ENCODE measurements at places on chromosomes 5 and 9.

- DNase-seq = no peak
These were observed 724 bp downstream of the NR2F1-AS1 start for GRCh38 chr5:93580063-93580926.

GRCh38 chr5:142817949-142818431, 47.8 kb downstream of the ARHGAP26 start:
- DNase-seq = no peak

- DNase-seq = no peak
These were observed 331.0 kb downstream of the GLIS3 start for GRCh38 chr9:3968891-3969290.

- no peak for DNase-seq
These were observed 309.2 kb downstream of the CTNND2 start for GRCh38 chr5:11595045-11595444.

GRCh38 chr9:38439916-38440301, 15.7 kb upstream of the IGFBPL1 start:
- no peak for DNase-seq

DNA sequence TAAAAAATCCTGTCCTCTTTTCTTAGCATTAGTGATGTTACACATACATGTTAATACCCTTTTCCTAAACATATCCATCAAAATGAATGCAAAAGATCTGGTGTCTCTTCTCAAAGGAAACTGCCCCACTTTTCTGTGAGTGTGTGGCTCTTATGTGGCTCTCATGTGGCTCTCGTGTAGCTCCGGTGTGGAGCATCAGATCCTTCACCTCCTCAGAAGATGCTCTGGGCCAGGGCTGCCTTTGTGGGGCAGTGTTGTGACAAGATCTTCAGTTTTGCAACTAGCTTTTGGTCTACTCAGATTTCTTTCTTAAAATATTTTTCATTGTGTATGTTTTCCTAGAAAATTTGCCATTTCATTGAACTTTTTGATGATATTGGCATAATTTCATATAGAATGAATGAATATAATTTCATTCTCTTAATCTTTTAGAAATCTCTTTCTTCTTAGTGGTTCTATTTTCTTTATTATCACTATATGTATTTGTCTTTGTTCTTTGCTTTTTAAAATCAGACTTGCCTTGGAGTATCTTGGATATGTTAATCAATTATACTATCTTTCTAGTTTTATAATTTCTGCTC, 19.4 kb downstream of the GARNL3 start:
- no peak for DNase-seq

- no peak for DNase-seq
These were observed 119.3 kb downstream of the LMNB1 start for GRCh38 chr5:126896170-126896702.

- DNase-seq = no peak
These were observed 134.2 kb downstream of the SPATA31D1 start for GRCh38 chr9:82122731-82123130.

- DNase-seq = no peak
These were observed 176.7 kb upstream of the HMHB1 start for GRCh38 chr5:143635146-143635752.

- no peak for DNase-seq
These were observed 23.2 kb upstream of the TMEM250 start for GRCh38 chr9:136141682-136142413.

GRCh38 chr9:13001989-13002580, 227.3 kb downstream of the LURAP1L start:
- no peak for DNase-seq

DNA sequence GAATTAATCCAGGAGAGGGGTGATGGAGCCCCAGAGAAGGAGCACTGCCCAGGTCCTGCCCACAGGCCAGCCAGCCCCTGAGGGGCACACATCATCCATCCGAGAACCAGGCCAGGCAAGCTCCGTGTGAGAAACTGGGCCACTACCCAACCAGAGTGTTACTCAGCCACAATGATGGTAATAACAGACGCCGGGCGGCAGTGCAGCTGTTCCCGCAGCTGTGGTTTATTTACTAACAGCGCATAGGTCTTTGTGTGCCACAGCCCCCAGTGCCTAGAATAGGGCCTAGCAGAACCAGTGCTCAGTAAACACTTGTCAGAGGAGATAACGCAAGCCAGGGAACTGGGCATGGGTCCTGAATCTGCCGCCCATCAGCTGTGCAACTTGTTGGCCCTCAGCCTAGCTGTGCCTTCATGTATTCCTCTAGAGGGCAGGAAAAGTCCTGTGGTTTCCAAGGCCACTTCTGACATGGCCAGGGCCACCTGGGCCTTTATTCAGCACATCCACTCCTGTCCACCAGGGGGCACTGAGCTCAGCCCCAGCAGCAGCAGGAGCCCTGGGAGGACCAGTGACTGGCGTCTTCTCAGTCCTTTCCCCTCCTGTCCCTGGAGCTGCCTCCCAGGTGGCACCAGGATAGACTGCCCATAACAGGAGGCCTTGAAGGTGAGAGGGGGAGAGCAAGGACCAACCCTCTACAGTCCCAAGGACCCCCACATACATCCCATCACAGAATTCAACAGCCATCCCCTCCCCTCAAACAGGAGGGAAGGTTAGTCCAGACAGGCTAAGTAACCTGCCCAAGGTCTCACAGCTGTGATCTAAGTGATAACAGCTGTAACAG, 2.1 kb downstream of the MXD3 start:
- DNase-seq = no peak

DNA sequence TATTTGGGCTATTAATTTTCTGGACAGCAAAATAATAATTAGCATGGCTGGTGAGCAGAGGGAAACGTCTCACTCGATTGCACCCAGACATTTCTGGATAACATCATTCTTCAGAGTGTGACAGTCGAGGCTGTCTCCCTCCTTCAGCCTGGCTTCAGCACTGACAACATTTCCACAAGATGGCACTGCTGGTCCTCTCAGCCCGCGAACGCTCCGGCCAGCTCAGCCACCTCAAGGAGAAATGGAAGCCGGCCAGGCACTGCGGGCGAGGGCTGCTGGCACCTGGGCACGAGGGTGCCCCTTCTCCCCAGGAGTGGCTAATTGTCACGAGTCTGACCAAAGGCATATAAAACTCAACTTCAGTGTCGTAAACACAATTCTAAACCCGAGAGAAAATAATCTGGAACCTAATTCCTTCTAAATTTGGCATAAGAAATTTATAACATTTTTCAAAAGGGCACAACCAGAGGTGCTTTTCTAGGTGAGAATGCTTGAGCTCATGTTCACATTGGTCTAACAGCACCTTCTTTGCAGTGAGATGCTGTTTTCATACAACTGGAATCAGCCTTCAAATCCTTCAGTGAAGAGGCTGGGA, 65.9 kb downstream of the DAP start:
- DNase-seq = peak; percentile 26

GRCh38 chr9:135869909-135870308, 37.4 kb downstream of the CAMSAP1 start:
- DNase-seq = no peak

GRCh38 chr5:137708796-137709559, 26.9 kb downstream of the KLHL3 start:
- no peak for DNase-seq

DNA sequence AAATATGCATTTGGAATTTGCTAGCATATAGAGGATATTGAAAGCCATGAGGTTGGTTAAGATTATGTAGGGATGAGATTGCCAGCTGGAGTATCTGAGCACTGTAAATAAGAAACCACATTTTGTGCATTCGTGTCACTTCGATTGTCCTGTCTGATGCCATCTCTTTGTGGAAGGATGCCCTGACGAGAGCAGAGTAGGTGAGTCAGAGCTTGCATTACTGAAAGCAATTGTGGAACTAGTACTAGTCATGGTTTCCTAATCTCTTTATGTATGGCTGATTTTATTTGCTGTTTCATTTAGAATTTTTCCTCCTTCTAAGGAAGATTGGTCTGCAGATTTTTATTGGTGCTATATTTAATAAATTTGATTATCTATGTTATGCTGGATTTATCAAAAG, 14.5 kb upstream of the TAS2R1 start:
- DNase-seq = no peak

GRCh38 chr9:118170032-118170955, 466.1 kb downstream of the TLR4 start:
- no peak for DNase-seq

GRCh38 chr9:14258156-14258555, 55.8 kb downstream of the NFIB start:
- no peak for DNase-seq

DNA sequence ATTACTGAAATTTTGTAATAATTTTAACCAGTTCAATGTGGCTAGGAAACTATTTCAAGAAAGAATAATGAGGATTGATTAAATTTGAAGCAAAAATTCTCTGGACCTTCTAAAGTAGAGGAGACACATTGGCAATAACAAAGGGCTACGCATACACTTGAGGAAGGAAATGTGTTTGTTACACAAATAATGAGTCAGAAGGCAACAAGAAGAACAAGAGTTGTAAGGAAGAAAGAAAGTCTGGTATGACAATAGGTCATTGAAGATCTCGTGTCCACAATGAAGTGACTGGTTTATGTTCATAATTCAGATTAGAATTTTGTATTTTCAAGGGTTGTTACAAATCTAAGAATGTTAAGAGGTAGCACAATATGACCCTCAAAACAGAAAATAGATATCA, 25.8 kb downstream of the ST8SIA4 start:
- no peak for DNase-seq

DNA sequence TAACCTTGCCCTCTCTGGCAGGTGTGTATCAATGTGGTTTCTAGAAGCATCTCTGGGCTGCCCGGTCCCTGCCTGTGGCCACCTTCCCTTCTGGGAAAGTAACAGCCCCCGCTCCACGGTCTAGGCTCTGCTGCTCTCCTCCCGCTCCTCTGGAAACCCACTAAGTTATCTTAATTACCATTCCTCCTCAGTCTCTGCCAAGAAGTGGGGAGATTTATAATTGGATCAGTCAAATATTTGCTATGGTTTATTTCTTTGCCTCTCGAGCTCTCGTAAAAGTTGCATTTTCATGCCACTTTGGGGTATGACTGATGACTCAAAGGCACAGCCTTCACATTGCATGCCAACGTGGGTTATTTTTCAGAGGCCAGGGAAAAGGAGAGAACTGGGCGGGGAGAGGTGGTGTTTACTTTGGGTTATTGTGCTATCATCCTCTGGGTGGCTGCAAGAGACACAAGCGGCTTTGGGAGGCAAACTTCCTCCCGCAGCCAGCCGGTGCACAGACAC, 205.3 kb upstream of the WWC1 start:
- DNase-seq = no peak

DNA sequence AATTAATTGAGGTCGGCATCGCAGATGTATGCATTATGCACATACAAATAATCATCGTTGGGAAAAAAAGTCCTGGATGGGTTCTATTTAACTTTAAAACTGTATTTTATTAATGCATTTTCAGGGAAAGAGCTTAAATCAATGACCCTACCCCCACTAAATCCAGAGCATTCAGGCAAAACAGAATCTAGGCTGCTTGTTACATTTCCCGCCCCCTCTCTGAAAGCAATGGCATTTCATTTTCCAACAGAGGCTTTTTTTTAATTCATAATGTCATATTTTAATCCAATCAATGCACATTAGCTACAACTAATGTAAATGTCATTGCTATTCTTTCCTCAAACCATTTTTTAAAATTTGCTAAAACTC, 117.4 kb upstream of the GRIA1 start:
- no peak for DNase-seq

All from GM18507 (cell line).